Right atrium auricular region (tissue), 2 donors: ENCODE measurements at places on chromosomes 12 and 14. TPM values are rescaled to one million over a fixed set of nuclear protein-coding genes. Genes with fewer than 3 reads are reported as not detected.
A peak's percentile ranks its signal among the peaks of the same experiment; 100 is the strongest.

DNA sequence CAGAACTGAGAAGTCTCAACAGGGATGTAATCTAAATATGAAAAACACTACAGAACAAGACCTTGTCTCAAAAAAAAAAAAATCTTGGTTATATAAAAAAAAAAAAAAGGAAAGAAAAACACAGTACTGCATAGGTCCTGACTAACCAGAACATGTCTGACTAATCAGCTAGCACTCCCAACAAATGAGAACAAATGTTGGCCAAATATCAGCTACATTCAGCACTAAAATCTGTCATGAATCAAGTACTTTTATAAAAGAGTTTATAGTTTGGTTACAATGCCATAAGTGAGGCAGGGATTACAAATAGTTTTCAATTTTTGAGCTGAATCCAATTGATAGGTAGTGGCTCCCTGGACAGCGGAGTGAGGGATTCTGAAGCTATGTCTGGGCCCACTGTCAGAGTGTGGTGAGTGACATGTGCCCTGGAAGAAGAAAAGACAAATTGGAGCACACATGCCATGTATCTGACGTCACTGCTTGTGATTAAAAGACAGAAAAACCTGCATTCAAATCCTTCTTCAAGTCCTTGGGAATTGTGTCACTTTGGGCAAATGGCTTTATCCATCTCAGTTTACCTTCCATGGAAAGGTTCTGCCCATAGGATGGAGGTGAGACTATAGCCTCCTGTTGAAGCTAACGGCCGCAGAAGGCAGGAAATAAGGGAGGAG is 5.6 kb upstream of the FAM234B start:
- no peak for DNase-seq

The ERC1 gene
- total RNA-seq: 43.0 TPM

GRCh38 chr12:97977870-97978405 is 515.3 kb downstream of the RMST start:
- DNase-seq: no peak

The DIO3 gene
- total RNA-seq: 0.55 TPM

DNA sequence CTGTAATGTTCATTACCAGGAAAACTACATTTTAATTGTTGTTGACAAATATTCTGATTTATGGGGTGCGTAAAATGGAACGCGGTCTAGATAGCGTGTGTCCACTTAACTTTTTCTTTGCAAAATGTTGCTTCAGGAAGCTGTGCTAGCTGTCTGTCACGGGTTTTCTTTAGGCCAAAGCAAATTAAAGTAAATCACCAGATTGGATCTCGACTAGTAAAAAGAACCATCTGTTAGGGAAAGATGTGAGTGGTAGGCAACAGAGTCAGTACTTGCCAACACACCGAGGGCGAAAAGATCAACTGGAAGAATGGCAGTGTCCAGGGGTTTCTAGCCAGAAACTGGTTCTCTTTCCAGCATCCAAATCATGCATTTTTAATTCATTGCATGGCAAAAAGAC is 404.9 kb upstream of the TMPO start:
- DNase-seq: no peak

- DNase-seq: no peak
These were observed 57.0 kb downstream of the ADCK1 start for GRCh38 chr14:77856941-77857340.

DNA sequence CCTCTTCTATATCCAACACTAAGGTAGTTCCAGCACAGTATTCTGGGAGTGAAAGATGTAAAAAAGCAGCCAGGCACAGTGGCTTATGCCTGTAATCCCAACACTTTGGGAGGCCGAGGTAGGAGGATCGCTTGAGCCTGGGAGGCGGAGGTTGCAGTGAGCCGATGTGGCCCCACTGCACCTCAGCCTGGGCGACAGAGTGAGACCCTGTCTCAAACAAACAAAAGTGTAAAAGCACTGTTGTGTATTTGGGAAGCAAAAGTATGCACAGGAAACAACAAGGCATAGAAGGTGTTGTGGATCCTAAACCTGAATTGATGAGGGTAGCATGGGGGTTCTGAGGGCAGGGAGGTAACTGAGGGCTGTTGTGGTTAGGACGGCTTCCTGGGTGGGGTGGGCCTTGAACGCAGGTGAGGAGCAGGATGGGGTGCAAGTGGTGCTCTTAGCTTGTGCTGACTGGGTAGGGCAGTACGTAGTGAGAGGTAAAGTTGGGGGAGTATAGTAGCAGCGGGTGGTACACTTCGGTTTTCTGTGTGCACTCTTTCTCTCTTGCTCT is 64.2 kb downstream of the RASSF3 start:
- DNase-seq: no peak

DNA sequence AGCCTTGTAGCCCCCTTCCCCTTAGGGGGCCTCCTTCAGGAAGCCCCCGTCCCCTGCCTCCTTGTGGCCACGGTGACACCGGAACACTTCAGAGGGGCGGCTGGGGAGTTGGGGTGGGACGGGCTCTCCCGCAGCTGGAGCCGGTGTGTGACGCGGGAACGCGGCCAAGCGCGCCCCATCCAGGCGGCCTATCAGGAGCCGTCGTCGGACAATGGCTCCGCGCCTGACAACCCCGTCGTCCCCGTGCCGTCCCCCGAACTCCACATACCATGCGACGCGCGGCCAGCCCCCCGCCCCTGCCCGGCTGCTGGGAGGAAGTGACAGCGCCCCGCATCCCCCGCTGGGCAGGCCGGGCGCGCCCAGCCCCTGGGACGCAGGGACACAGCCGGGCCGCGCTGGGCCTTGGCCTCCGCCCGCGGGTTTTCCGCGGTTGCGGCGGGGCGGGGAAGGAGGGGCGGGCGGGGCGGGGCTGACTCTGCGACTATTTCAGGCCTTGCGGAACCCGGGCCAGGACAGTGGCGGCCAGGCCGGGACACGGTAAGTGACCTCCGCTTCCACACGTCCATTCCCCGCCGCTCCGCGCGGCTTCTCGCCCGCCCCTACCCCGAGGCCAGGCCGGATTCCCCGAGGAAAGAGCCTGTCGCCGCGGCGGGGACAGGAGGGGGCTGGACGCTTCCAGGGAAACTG is at the start of gene TNFAIP2:
Gene TNFAIP2, plus strand, starts transcription at position 515 of the 687 bp plus-strand sequence. CDS start 2,997 bp downstream, outside the sequence.
- DNase-seq: peak; percentile 74

The PRH2 gene
- total RNA-seq: not detected

GRCh38 chr12:69042970-69043369 is 110.0 kb upstream of the CPM start:
- DNase-seq: no peak

GRCh38 chr14:76490735-76491134 is 114.8 kb downstream of the ESRRB start:
- DNase-seq: no peak

DNA sequence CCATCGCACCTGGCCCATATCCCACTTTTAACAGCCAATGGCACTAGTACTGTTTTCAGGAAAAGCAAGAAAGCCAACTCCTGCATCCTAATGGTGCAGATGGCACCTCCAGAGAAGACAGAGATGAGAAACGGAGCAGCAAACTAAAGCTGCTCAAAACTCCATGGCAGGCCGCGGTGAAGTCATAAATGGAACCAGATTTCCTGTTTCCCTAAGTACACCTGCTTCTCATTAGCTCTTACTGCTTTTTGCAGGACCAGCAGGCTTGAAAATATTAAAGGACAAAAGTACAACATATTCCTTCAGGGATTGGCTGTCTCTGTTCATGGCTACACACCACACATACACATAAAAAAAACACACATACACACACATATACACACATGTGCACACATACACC is 36.7 kb upstream of the LGALS3 start:
- DNase-seq: no peak

The CEBPE gene
- not detected for total RNA-seq

The EML5 gene
- total RNA-seq: 0.11 TPM

DNA sequence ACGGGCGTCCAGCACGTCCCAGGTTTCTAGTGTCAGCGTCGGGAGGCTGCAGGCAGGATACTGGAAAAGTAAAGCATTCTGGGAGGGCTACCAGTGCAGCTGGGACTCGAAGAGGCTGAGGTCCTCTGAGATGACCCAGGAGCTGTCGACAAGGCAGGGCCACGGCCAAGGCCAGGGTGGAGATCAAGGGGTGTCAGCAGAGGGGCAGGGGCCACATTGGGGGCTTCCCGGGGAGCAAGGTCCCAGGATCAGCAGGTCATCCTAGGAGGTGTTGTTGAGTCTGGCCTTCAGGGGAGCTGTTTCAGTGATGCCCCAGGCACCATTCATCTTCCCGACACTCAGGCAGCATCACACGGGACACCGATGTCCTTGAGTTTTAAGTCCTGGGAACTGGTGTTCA is 377.8 kb upstream of the SFSWAP start:
- peak; percentile 40 for DNase-seq

GRCh38 chr14:95043314-95043713 is 114.0 kb downstream of the DICER1 start:
- peak; percentile 16 for DNase-seq

DNA sequence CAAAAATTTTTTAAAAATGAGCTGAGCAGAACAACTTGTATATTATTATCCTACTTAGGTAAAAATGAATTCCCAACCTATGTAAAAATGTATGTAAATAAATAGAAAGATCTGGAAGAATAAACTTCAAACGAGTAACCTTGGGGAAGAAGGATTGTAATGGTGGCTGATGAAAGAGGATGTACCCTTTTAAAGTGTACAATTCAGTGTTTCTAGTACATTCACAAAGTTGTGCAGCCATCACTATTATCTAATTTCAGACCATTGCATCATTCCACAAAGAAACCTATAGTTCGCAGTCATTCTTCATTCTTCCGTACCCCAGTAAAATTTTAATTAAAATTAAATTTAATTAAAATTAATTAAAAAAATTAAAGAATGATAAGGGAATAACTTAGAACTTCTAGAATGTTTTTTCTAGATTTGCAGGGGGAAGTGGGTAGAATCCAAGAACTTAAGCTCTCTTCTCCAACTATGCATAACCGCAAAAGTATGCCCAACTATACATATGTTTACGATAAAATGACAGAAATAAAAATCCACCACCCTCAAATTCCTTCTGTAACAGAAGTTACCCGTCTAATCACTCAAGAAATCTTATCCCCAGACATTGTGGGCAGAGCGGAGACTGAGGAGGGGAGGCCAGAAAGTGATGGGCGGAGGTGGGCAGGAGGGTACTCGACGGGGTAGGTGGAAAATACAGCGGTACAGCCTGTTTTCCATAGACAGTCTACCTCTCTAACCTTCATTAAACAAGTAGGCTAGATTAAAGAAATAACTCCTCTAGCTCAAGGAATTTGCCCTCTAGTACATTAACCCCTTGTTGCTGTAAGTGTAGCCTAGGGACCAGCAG is 921 bp downstream of the DEPDC4 start:
- DNase-seq: no peak

DNA sequence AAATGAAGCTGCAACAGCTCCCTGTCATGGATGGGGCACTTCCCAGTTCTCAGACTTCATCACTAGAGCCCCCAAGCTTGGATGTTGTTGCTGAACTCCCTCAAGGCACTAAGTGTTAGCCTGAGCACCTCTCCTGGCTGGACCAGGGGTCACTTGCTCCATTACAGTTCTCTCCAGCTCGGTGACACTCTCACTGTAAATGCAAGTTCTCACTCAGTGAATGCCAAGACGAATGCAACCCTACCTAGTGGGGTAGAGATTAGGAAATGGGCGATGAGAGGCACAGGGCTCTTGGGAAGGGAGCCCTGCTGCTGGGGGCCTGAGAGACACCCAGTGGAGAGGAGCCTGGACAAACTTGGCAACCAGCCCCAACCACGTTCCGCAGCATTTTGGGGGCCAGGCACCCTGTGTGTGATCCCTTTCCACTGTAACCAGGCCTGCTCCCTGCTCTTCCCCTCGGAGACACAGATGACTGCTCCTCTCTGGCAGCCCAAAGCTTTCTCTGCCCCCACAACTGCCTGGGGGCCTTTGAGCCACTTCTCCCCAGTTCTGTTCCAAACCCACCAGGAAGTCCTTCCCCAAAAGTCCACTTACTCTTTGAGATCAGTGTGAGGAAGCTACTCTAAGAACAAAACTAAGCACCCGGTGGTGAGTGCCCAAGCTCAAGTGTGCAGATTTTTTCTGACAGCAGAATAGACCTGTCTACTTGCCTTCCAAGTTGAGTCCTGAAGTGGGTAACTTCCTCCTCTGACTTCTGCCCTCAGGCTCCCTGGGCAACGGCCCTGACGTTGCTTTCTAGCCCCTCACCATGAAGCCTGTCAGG is 8.0 kb upstream of the SELPLG start:
- DNase-seq: no peak
